ENCODE measurements at places on chromosomes 3 and 15.

GRCh38 chr3:48016301-48016973 lies at the start of gene MAP4:
MAP4 (minus strand) TSS chr3:48016416; CDS start chr3:47998860, 17,556 bp downstream.
- H3K4me1 ChIP-seq: no peaks in the 10 kb centered on the region
- no peaks in the 10 kb centered on the region for H3K36me3 ChIP-seq
- no peak for DNase-seq
- H3K27ac ChIP-seq: no peak within 1 kb of the TSS

GRCh38 chr3:11482021-11482420 lies 161.7 kb downstream of the VGLL4 start:
- no peaks in the 10 kb centered on the region for H3K36me3 ChIP-seq
- H3K4me1 ChIP-seq: no peaks in the 10 kb centered on the region
- no peaks in the 10 kb centered on the region for H3K27me3 ChIP-seq
- DNase-seq: no peak
- no peak overlapping the region for H3K27ac ChIP-seq

- peak; percentile 29 for DNase-seq
- no peaks in the 10 kb centered on the region for H3K4me1 ChIP-seq
- H3K27ac ChIP-seq: no peak overlapping the region
- no peaks in the 10 kb centered on the region for H3K36me3 ChIP-seq
- H3K27me3 ChIP-seq: 0 out of 2 replicates have a peak, but pooled peaks cover 5% of the 10 kb centered on the region
- H3K4me3 ChIP-seq: no peak overlapping the region
Measured at GRCh38 chr3:127254730-127255129, 33.1 kb downstream of the PRR20G start.

- DNase-seq: no peak
- peaks cover 7% of the 10 kb centered on the region for H3K4me1 ChIP-seq
- no peak overlapping the region for H3K27ac ChIP-seq
- H3K4me3 ChIP-seq: no peak overlapping the region
Measured at GRCh38 chr15:88911766-88912118, 1.4 kb downstream of the MFGE8 start.

- H3K4me1 ChIP-seq: peaks cover 6% of the 10 kb centered on the region
- no peak overlapping the region for H3K4me3 ChIP-seq
- DNase-seq: no peak
- H3K36me3 ChIP-seq: no peaks in the 10 kb centered on the region
Measured at GRCh38 chr3:173401369-173401768, 3.8 kb downstream of the NLGN1 start.

- H3K4me3 ChIP-seq: no peak overlapping the region
- H3K27ac ChIP-seq: no peak overlapping the region
- DNase-seq: no peak
- H3K27me3 ChIP-seq: no peaks in the 10 kb centered on the region
Measured at GRCh38 chr15:46589088-46589487, 954.3 kb downstream of the SQOR start.

- H3K27me3 ChIP-seq: no peaks in the 10 kb centered on the region
- no peaks in the 10 kb centered on the region for H3K36me3 ChIP-seq
- H3K27ac ChIP-seq: no peak overlapping the region
- peaks cover 13% of the 10 kb centered on the region for H3K4me1 ChIP-seq
- no peak overlapping the region for H3K4me3 ChIP-seq
Measured at GRCh38 chr3:154973851-154974250, 106.3 kb upstream of the MME start.

DNA sequence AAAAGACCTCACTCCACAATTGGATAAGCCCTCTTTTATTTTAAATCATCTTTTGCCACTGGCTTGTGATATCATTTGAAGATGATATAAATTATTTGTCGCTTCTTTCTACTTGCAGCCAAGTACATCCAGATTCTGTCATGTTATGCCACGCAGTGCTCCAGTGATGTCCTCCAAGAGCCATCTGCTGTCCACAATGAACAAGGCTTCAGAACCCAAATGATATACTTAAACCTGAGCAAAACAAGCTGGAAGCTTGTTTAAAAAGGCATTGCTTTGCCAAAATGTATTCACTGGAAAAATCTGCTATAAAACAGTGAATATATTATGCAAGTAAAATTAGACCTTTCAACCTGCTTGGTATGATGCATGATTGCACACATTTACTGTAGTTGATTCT lies 58.8 kb upstream of the ARL6 start:
- H3K4me3 ChIP-seq: no peak overlapping the region
- DNase-seq: no peak
- no peaks in the 10 kb centered on the region for H3K4me1 ChIP-seq

- peak; percentile 21 for DNase-seq
- H3K36me3 ChIP-seq: no peaks in the 10 kb centered on the region
- H3K27me3 ChIP-seq: no peaks in the 10 kb centered on the region
Measured at GRCh38 chr3:57434041-57434440, 110.1 kb downstream of the DNAH12 start.

DNA sequence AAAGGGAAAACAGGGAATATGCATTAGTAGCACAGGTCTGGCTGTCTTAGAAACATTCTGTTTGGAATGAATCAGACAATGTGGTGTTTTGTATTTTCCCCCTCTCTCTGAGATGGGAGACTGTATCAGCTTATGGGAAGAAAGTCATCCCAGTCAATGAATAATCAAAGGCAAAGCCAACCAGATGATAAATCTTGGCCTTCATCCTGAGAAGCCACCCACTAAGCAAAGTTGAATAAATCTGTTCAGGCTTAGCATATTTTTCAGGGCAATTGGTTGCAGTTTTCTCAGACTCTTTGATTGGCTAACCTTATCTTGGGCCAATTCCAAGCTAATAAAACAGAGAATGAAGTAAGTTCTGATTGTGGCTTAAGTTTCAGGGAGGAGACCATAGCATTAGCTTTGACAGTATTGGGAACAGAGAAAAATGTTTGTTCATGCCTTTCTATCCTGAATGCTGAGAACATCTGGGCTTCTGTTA lies 63.6 kb upstream of the ARL8B start:
- no peak overlapping the region for H3K4me3 ChIP-seq
- no peaks in the 10 kb centered on the region for H3K36me3 ChIP-seq
- no peak for DNase-seq
- H3K4me1 ChIP-seq: no peaks in the 10 kb centered on the region
- H3K27me3 ChIP-seq: no peaks in the 10 kb centered on the region

DNA sequence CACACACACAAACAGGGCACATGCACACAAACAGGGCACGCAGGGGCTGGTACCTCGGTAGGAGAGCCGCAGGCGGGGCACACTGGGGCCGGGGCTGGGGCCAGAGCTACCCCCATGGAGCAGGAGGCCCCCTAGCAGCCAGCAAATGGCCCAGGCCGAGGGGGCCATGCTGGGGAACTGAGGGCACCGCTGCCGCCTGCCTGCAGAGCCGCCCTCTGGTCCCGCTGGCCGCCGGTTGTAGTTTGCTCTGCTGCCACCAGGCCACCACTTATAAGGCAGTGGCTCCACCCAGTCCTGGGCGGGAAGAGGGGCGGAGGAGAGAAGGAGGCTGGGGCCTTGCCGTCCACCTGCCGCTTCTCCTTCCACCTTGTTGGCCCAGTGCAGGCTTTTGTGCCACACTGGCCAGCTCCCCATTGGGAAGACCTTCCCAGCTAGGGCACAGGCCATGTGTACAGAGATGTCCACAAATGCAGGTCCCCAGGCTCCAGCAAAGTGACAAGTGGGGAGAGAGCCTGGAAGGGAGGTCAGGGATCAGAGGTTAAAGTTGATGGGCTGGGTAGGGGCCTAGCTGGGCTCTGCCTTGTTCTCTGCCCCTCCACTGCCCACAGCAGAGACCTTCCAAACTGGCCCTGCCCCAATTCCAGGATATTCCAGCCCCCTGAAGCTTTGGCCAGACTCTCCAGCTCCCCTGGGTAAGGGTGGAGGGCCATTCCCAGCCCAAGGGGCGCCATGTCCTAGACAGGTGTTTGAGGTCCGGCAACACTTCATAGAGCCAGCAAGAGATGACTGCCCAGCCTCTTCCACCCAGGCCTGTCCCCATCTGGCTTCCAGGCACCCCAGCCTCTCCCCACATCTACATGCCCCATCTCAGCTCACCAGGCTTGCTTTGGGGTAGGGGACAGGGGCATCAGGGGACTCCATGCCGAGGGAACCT lies at the start of gene SEMA3G:
Gene SEMA3G, minus strand, starts transcription at position 244 of the 934 bp plus-strand sequence. Its CDS starts 76 bp downstream, at position 168.
- peak; percentile 85 for DNase-seq
- no peaks in the 10 kb centered on the region for H3K27me3 ChIP-seq
- no peak within 1 kb of the TSS for H3K27ac ChIP-seq
- H3K4me3 ChIP-seq: peak within 1 kb of the TSS; percentile 55
- no peaks in the 10 kb centered on the region for H3K36me3 ChIP-seq

GRCh38 chr3:48436477-48436787 lies 3.5 kb downstream of the CCDC51 start:
- no peaks in the 10 kb centered on the region for H3K36me3 ChIP-seq
- no peak for DNase-seq
- no peaks in the 10 kb centered on the region for H3K27me3 ChIP-seq

DNA sequence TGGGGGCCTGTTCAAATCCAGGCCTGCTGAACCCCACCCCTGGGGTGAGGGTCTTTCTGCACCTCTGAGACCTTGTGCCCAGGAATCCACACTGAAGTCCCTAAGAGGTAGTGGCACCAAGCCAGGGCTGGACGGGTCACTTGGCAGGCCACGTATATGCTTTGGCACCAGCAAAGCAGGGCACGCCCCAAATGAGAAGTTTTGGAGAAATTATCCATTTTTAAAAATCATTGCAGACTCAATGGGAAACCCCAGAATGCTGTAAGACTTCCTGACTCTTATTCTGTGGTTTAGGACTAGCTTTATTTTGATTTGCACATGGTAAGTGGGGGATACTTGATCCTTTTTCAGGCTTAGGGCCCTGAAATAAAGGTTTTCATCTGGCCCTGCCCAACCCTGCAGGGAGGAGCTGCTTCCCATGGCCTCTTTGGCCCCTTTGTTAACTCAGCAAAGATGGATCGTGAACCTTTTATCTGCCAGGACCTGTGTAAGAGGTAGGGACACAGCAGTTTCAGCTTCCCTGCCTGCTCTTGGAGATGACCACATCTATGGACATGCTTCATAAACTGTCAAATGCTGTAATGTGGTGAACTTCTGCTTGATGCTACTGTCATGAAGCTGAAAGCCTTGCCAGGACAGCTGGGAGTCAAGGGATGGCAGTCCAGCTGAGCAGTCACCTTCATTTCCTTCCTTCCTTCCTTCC lies 88.0 kb downstream of the HMG20A start:
- no peaks in the 10 kb centered on the region for H3K36me3 ChIP-seq
- H3K27me3 ChIP-seq: no peaks in the 10 kb centered on the region
- H3K27ac ChIP-seq: no peak overlapping the region
- DNase-seq: no peak

DNA sequence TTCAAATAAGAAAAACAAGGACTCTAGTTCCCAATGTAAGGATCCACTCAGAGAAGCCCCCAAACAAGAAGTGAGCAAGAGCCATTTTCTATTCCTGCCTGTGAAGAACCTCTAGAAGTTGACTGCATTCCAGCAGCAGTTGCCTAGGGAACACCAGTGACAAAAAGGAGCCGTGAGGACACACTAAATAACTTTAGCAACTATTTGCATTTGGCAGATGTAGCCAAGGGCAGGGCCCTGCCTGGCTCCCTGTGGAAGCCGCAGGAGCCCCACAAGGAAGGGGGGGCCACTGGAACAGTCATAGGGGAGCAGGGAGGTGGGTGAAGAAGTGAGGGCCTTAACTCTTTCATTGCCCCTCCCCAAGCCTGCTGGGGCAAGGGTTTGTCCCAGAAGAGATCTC lies 470.2 kb upstream of the PROK2 start:
- H3K27me3 ChIP-seq: no peaks in the 10 kb centered on the region
- no peak for DNase-seq
- H3K36me3 ChIP-seq: no peaks in the 10 kb centered on the region
- H3K4me1 ChIP-seq: peaks cover 17% of the 10 kb centered on the region
- no peak overlapping the region for H3K27ac ChIP-seq

GRCh38 chr15:39801641-39802309 lies 19.1 kb upstream of the FSIP1 start:
- peak; percentile 40 for DNase-seq
- H3K4me3 ChIP-seq: no peak overlapping the region
- H3K27ac ChIP-seq: no peak overlapping the region
- H3K27me3 ChIP-seq: no peaks in the 10 kb centered on the region
- no peaks in the 10 kb centered on the region for H3K36me3 ChIP-seq

DNA sequence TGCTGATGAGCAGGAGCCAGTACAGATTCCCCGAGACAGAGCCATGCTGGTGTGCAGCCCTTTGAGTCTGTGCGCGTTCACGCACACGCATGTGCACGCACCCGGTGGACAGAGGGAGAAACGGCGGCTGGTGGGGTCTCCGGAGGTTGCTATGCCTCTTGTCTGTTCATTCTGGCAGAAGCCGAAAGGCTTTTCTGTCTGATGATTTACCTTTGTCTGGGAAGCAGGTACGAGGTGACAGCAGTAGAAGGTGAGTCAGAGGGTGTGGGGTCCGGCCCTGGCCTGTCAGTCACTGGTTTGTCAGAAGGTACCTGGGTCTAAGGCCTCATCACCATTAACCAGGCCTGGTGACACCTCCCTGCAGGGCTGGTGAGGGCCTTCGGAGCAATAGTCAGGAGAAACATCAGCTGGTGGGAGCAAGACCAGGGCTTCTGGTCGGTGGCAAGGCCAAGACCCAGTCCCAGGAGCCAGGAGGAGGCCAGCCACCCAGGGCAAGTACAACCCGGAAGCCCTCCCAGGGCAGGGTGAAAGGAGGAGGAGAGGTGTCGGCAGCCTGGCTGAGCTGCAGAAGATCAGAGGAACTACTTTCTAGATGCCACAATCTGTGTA lies 7.5 kb downstream of the PCSK6 start:
- no peak for DNase-seq
- H3K4me3 ChIP-seq: no peak overlapping the region
- H3K4me1 ChIP-seq: no peaks in the 10 kb centered on the region
- no peaks in the 10 kb centered on the region for H3K27me3 ChIP-seq
- no peaks in the 10 kb centered on the region for H3K36me3 ChIP-seq

DNA sequence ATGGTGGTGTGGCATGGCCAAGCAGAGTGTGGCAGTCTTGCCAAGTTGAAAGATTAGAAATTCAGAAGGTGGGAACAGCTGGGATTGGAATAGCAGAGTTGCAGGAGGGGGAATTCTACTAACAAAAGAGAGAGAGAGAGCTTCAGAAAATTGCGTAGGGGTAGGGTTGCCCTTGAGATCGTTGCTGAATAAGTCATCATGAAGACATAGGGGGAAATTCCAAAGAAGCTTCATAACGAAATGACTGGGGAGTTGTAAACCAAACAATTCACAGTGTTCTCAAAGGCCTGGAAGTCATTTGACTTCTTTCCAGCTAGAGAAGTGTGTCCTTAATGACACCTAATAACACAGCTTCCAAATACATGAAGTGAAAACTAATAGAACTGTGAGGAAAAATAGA lies 26.3 kb upstream of the TIPARP start:
- DNase-seq: no peak
- H3K4me3 ChIP-seq: no peak overlapping the region

DNA sequence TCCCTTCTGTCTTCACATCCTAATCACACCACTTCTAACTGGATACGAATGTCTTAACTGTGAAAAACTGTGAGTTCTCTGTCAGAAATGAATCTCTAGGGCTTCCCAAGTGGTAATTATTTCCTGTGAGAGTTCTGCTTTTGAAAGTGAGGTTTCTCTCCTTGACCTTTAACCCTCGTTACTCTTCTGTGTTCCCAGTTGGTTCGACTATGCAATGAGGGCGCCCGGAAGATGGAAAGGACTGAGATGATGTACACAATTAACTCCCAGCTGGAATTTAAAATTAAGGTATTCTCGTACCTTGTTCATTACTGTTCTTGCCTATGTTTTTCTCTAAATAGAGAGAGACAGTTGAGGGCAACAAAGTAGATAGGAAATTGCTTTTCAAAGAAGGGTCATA lies 96.5 kb downstream of the ARHGEF26 start:
- H3K4me3 ChIP-seq: no peak overlapping the region
- H3K27me3 ChIP-seq: no peaks in the 10 kb centered on the region
- H3K36me3 ChIP-seq: no peaks in the 10 kb centered on the region
- H3K27ac ChIP-seq: no peak overlapping the region

GRCh38 chr3:196617256-196617655 lies 22.2 kb upstream of the NRROS start:
- no peak overlapping the region for H3K4me3 ChIP-seq
- DNase-seq: no peak

All from MM.1S (cell line).